ENCODE measurements at places on chromosomes 3 and 15.

GRCh38 chr3:98644168-98644567 is 50.8 kb upstream of the CPOX start:
- no peak for DNase-seq

DNA sequence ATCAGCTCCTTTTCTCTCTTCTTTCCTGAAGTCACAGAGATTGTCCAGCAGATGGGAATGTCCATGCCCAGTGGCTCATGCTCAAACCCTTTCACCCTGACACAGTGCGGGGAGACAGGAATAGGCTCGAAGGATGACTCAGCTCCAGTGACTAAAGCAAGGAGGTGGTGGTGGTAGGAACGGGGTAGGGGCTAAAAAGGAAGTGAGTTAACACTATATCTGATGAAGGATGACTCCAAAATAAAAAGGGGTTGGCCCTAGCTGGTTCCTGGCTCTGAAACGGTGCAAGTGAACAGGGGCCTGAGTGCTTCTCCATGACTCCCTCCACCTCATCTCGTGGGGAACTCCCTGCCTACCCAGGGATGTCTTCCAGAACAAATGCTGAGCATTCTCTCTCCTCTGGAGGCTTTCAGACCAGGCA is 167.4 kb upstream of the LPP start:
- DNase-seq = no peak

- no peak for DNase-seq
These were observed 172.6 kb downstream of the FMN1 start for GRCh38 chr15:33021806-33022389.

- no peak for DNase-seq
These were observed 40.2 kb upstream of the UBE2E2 start for GRCh38 chr3:23162934-23163333.

DNA sequence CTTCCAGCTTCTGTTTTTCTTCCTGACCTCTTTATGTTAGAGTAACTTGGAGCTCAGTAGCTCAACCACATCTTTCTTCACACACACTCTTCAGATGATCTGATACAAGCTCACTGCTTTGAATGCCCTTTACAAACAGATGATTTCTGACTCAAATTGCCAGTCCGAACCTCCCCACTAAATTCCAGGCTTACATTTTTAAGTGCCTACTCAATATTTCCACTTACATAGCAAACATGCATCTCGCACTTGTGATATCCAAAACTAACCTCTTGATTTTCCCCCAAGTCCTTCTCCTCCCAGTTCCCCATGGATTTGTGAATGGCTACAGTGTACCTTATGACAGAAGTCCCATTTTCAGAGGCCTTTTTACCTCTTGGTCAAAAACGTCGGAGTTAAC is 139.1 kb downstream of the GBE1 start:
- DNase-seq = no peak

- DNase-seq = no peak
These were observed 8.8 kb downstream of the C3orf22 start for GRCh38 chr3:126549861-126550487.

- DNase-seq = no peak
These were observed 933.1 kb downstream of the SQOR start for GRCh38 chr15:46567968-46568367.

- no peak for DNase-seq
These were observed 59.8 kb upstream of the INSYN1 start for GRCh38 chr15:73812806-73813465.

DNA sequence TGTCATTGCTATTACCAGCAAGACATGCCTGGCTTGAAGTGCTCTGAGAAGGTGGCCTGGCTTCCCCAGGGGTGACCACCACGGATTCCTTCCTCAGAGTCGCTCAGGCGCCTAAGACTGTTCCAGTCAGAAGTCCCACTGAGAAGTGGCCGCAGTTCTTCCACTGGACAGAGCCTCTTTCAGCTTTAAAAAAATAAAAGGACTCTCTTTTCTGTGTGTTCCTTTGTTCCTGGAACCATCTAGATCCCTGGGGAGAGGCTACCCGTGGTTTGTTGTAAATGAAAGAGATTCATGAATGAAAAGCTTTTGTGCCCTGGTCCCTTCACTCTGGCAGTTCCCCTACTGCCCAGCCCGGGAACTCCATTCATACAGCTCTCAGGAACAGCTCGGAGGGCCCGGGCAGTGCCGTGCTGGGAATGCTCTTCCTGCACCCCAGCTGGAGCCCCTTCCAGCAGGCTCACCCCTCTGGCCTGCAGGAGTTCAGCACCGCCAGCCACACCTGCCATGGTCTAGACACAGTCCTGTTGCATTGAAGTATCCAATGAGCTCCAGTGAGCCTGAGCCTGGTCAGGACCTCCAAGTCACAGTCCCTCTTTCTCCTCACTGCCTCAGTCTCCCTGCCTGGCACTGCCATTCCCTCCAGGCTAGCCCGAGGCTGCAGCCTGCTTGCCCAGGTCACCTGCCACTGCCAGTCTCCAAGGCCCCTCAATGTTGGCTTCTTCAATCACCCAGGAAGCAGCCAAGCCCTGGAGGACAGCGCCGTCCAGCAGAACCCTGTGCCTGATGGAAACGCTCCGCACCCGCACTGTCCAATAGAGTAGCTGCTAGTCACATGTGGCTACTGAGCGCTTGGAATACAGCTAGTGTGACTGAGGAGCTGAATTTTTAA is 75.4 kb downstream of the XXYLT1 start:
- no peak for DNase-seq

DNA sequence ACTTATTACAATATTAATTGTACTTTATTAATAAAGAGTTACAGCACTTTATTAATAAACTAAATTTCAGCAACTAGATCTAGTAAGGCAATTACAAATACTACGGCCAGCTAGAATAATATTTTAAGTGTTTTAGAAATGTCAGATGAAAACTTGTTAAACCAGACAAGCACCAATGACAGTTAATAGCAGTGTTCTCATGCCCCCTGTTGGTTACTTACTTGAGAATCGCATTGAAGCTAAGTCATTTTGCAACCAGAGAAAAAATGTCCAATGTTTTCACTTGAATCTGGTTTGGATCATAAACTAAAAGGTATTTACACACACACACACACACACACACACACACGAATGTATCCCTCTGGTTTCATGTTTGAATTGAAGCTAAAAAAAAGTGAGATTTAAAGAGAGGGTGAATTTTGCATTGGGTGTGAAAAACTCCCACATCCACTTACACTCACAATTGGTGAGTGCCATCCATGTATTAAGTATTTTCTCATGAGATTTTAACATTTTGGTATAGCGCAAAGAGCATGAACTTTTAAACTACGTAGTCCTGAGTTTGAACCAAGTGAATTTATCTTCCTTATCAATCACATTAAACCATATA is 347.7 kb downstream of the ZBBX start:
- no peak for DNase-seq

DNA sequence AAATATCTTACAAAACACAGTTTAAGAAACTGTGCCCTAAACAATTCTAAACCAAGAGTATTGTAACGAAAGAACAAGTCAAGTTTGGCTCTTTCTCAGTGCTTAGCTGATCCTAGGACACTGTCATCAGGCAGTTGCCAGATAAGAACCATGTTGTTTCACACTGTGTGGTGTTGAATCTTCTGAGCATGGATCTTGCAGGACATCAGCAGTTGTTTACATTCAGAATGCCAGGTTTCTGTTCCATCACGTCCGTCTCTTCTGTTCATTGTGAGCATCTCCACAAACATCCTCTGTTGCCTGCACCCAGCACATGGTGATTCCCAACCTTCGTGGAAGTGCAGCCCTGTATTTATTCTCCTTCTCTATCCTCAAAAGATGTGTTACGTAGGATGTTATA is 67.9 kb downstream of the DCUN1D1 start:
- no peak for DNase-seq

- DNase-seq = no peak
These were observed 23.5 kb upstream of the PLSCR5 start for GRCh38 chr3:146628671-146629070.

DNA sequence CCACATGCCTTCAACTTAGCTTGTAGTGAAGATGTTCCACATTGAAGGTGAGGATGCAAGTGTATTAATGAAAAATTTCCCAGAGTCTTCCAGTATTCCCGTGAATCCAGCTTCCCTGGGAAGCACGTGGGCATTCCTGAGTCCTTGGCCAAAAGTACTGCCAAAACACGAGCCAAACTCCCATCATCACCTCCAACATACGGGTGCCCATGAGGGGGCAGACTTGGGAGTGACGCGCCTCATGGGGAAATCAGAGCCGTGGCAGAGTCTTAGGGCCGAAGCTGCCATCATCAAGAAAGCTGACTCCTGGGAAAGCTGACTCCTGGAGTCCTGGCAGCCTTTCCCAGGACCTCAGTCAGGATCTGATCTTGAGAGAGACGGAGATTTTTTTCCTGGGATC is 20.1 kb upstream of the TM2D3 start:
- DNase-seq = no peak

- no peak for DNase-seq
These were observed 15.5 kb downstream of the ZNF774 start for GRCh38 chr15:90367576-90367975.

DNA sequence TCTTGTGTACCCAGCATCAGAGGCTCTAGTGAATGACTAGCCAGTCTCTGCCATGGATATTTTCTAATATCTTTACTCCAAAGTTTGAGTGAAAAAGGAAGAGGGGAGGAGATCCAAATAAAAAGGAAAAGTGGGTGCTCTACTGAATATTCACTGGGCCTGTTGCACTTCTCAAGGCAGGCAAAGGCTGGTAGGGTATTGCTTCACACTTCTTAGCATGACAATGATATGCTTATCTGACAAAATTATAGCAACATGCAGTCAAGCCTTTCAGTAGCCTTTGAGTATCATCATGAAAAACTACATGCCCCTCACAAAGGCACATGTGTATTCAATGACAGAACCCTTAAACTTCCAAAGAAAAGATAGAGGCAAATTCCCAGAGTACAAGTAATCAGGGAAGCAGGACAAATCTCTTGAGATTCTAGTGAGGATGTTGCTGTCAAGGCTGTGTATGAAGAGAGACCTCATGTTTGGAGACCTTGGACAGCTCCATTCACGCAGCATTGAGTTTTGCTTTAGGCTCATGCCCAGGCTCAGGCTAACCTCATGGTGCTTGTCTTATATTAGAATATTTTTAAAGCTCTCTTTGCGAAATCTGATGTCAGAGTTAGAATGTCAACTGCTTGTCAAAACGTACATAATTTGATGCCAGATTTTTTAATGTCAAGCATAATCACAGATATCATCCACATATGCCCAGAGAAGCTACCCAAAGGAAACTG is 506.9 kb downstream of the OCA2 start:
- no peak for DNase-seq

GRCh38 chr15:66798426-66799061 is 96.5 kb downstream of the SMAD6 start:
- DNase-seq = no peak

DNA sequence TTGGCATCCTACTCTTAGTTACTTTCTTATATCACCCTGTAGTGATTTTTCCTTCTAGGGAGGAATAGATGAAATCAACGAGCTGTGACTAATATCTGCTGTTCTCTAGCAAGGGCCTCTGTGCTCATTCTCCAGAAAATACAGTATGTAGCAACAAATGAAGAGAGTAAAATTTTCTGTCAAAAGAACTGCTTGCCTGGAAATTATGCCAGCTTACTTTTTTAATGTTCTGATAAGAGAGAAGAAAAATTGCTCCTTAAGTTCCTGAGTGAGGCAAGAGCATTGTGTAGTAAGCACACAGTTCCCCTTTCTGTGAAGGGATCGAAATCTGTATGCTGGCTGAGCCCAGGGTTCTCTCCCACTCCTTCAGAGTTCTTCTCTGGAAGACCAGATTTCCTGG is 51.4 kb upstream of the GK5 start:
- DNase-seq = no peak

DNA sequence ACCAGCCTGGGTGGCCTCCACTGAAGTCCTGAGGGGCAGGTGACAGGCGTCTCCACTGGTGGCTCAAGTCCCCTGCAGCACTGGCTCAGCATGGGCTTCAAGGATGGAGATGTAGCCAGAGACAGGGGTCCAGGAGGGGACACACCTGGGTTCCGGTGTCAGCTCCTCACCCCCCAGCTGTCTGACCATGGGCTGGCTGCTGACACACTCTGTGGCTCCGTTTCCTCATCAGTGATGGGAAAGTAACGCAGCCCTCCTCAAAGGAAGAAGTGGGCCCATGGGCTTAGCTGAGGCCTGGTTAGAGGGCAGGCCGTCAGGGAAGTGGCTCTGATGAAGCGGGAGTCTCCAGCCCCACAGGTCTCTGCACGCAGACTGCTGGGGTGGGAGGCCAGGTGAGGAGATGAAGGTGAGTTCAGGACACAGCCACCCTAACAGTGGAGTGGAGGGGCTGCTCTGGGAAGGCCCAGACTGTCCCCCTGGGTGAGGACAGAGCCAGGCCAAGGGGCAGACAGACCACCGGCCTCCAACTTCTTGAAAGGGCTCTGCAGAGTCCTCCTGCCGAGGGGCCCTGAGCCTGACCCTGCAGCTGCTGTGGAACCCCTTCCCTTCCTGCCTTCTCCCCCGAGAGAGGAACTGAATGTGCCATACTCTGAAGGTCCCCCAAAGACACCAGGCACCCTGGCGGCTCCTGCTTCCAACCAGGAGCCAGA is 24.0 kb downstream of the PSTPIP1 start:
- no peak for DNase-seq

GRCh38 chr3:197561926-197562325 is 6.2 kb upstream of the BDH1 start:
- no peak for DNase-seq

GRCh38 chr15:40909662-40910630 is 15.7 kb downstream of the VPS18 start:
- DNase-seq = no peak

DNA sequence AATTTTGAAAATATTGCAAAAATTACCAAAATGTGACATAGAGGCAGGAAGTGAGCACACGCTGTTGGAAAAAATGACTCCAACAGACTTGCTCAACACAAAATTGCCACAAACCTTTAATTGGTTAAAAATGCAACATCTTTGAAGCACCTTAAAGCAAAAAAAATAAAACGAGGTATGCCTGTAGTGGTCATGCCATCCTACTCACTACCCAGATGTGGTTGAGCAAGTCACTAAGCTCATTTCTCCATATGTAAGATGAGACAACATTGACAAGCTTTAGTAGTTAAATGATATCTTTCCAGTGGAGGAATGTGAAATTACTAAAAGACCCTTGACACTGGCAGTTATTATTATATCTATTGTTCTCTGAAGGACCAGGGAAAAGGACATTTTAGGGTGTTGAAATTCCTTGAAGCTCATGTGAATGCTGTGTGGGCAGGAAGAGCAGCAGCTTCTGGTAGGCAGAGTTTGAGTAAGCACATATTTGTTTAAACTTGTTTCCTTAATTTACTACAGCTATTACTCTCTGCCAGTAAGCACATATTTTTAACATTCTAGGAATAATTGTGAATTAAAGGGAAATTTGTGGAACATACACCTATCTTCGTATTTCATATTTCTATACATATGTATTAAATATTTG is 131.6 kb upstream of the P2RY1 start:
- no peak for DNase-seq
